Pulmonary artery endothelial cell (primary cell): ENCODE measurements at places on chromosomes 1 and 21. TPM values are rescaled to one million over a fixed set of nuclear protein-coding genes. Genes with fewer than 3 reads are reported as not detected.

DNA sequence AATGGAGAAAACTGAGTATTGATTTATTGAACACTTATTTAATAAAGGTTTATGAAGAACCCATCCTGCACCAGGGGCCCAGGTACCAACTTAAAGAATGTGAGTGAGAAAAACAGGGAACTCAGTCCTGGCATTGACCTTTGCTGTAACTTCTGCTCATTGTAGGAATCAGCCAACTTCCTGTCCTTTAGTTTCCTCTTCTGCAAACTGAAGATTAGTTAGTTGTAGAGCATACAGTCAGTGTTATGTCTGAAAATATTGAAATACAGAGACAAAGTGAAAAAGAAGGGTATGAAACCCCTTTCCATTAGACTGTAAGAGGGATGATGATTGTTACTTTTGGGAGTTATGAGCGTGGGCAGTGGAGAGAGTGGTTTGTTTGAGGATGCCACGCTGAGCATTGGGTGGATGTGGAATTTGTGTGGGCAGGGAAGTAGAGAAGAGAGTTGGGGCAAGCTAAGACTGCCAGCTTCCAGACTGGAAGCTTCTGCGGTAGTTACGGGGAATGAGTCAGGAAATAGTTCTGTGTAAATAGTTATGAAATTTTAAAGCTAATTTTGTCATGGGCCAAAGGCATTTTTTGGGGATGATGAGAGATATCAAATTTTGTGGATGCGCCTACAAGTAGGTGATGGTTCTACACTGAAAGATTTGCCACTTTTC is 89.2 kb downstream of the GPR88 start:
- no peak for DNase-seq

LCE1E gene
- not detected in 2 replicates for total RNA-seq

DNA sequence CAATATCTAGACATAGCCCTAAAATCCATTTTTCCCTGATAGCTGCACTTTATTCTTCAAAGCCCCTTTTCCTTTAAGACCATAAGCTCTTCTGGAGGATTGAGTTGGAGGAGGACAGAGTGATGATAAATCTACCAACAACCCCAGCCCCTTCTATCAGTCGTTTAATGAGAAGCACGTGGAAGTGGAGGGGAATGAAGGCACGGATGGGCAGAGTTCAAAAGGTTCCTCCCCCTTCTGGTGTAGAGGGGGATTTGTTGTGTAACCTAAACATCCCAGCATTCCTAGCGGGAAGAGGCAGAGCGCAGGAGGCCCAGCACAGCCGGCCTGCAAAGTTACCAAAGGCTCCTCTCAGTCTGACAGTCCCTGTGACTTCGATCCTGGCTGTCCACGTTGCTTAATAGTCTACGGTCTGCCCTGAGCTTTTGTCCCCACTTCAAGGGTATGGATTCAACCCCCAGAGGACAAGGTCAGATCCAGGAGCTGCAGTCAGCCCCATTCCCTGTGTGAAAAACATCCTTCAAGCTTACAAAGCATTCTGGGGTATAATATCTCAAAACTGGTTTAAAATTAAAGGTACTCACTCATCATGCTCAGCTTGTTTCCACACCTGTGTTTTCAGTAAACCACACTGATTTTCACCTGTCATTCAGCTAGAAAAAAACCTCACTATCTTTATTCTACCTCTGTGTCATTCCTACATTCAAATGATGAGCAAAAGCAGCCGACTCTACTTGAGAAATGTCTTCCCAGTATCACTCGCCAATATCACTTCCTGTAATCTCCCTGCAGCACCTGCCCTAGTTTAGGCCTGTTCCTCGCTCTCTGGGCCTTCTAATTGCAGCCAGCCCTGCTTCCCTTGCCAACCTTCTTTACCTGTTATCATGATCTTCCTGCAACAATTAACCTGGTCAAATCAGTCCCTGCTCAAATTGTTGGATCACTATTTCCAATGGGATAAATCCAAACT is 117.9 kb downstream of the PLPP3 start:
- DNase-seq, result no peak

- DNase-seq, result no peak
These were observed 35.8 kb upstream of the ETV3 start for GRCh38 chr1:157173900-157174410.

GRCh38 chr1:26951821-26952497 is 8.3 kb downstream of the KDF1 start:
- DNase-seq, result no peak

DNA sequence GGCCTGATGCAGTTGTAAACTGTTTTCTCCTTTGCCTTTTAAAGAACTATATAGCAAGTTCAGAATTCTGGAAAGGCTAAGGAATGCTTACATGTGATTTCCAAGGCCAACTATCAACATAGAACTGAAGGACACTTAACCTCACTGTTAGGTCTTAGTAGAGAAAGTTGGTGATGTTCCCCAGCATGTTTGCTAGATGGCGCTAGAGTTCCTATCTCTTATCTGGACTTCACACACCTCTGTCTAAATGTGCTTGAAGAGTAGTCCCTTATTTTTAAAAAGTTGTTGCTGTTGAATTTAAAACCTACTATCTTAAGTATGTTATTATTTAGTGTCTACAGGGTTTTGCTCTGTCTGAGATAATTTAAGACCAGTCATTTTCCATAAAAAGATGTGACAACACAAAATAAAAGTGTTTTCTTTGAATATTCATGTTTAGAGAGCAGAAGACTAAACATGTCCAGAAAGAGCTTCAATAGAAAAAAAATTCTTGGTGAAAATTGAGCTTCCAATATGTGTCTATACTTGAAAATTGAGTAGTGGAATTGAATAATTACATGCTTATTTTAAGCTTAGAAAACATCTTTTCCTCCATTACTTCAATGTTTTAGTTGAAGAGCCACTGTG is 237.3 kb downstream of the S1PR1 start:
- no peak for DNase-seq

SLC44A3 gene
- total RNA-seq, result 0.20 and 1.2 TPM in 2 replicates

GRCh38 chr1:75708910-75709309 is 15.6 kb upstream of the ACADM start:
- no peak for DNase-seq

- DNase-seq, result no peak
These were observed 7.2 kb downstream of the THEMIS2 start for GRCh38 chr1:27879374-27880082.

DNA sequence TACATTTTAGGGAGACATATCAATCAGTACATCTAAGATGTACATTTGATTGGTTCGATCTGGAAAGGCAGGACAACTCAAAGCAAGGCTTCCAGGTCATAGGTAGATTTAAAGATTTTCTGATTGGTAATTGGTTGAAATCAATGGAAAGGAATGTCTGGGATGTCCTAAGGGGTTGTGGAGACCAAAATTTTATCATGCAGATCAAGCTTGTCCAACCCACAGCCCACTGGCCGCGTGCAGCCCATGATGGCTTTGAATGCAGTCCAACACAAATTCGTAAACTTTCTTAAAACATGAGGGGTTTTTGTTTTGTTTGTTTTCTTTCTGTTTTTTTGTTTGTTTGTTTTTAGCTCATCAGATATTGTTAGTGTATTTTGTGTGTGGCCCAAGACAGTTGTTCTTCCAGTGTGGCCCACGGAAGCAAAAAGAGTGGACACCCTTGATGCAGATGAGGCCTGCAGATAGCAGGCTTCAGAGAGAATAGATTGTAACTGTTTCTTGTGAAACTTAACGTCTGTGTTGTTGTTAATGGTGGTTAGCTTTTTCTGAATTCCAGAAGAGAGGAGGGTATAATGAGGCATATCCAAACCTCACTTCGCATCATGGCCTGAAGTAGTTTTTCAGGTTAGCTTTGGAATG is 3.1 kb downstream of the IFNAR1 start:
- DNase-seq, result no peak

DNA sequence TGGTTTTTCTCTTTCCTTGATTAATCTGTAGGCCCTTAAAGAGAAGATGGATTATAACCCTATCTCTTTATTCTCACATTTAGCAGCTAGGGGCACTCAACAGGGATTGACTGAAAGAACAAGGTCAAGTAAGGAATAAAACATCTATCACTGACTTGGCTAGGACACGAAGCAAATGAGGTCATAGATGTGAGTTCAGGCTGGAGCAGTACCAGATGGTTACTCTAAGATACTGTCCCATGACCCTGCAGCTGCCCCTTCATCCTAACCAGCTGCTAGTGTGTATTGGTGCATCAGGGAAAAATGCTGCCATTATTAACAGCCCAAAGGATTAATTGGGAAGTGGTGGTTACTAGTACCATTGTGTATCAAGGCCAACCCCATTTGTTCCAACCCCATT is 221.9 kb downstream of the CTH start:
- DNase-seq, result no peak

- no peak for DNase-seq
These were observed 37.4 kb downstream of the RASSF5 start for GRCh38 chr1:206544562-206545257.

- DNase-seq, result no peak
These were observed 1.2 kb downstream of the ITPKB start for GRCh38 chr1:226737819-226738420.

MROH9 gene
- total RNA-seq, result not detected in 2 replicates

AADACL3 gene
- not detected in 2 replicates for total RNA-seq

ATP1A4 gene
- not detected in 2 replicates for total RNA-seq

- no peak for DNase-seq
These were observed 86.0 kb downstream of the SIM2 start for GRCh38 chr21:36784947-36785346.

DNA sequence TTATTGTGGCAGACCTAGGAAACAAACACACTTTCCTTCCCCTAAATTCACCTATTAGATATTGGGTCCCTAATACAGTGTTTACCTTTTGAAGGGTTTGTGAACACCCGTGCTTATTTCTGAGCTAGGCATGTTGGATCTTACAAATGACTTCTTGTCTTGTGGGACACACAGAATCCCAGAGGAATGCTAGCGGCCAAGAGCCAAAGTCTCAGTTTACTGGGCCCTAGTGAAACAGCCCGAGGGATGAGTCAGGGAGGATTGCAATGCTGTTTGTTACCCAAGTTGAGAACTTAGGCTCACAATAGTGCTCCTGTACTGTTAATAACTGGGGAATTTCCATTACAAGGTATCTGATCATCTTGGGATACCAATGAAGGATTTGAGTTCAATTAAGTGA is 100.1 kb upstream of the AKT3 start:
- DNase-seq, result no peak

HHAT gene
- 1.6 TPM in 2 replicates for total RNA-seq

CDKN2C gene
- 15.7 and 21.8 TPM in 2 replicates for total RNA-seq

PLA2G2D gene
- total RNA-seq, result not detected in 2 replicates

OR2G6 gene
- not detected in 2 replicates for total RNA-seq

CLCC1 gene
- 27.4 and 31.1 TPM in 2 replicates for total RNA-seq

PADI3 gene
- 0.04 TPM in 1 of 2 replicates, not detected in the other for total RNA-seq

ZNF697 gene
- total RNA-seq, result 19.5 and 24.6 TPM in 2 replicates

- DNase-seq, result no peak
These were observed 15.1 kb downstream of the SH2D2A start for GRCh38 chr1:156801409-156802121.

- no peak for DNase-seq
These were observed 203.3 kb downstream of the LMX1A start for GRCh38 chr1:165153182-165153581.

DNA sequence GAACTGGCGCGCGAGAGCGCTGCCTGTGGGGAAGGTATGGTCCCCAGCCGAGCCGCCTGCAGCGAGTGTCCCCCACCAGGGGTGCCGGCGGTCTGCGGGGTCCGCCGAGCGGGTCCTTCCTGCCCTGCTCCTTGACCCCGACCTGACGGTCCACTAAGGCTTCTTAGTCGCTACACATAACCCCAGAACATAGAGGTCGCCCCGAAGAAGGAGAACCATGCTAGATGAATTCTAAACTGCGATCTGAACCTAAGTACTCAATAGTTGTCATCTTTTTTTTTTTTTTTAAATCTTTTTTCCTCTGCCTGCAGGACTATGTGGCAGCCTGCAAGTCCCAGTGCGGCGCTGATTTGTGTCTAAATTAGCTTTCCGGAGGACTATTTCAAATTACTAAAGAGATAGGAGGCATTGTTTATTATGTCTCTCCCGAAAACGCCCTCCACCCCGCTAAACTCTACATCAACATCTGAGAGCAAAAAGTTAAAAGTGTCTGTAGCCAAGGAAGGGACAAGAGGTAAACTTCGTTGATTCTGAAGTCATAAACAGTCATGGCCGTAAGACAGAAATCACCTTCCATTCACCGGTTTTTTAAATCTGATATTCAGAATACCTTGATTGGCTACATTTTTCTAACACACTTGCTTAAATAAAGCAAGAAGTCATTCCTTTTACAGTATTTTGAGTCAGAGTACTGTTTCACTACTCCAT is 476 bp downstream of the AXDND1 start:
- no peak for DNase-seq

- no peak for DNase-seq
These were observed 19.8 kb upstream of the BOLA1 start for GRCh38 chr1:149879556-149879955.

GRCh38 chr21:29465546-29465945 is 166.8 kb downstream of the BACH1 start:
- no peak for DNase-seq

DNA sequence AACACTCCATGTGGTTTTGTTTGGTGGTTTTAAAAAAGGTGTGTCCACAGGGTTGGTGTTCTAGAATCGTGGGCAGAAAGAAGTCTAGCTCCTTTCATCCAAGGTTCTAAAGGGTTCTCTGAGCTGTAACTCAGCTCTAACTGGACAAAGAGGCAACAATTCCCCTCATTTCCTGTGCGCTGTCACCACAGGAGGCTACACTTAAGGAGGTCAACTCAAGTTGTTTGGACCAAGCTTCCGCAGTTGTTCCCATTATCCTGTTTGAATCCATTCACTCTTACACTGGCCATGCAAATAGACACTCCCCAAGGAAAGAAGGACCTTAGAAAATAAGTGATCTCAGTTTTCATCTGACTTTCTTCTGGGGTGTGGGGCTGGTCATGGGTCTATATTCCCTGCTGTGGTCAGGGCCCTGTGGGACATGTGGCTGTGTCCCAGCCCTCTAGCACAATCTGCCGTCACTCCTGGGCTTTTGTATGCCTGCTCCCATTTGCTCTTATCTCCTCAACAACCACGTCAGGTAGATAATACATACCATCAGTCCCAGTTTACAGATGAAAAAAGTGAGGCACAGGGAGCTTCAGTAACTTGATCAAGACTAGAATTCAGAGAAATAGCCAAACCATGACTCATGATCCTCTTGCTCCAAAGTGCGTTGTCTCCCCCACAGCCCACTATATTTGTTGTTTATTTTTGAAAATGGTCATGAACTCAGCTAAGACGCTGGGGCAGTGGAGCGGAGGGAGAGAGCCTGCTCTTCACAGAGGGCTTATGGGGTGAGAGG is 103.6 kb downstream of the RHOU start:
- DNase-seq, result no peak

DNA sequence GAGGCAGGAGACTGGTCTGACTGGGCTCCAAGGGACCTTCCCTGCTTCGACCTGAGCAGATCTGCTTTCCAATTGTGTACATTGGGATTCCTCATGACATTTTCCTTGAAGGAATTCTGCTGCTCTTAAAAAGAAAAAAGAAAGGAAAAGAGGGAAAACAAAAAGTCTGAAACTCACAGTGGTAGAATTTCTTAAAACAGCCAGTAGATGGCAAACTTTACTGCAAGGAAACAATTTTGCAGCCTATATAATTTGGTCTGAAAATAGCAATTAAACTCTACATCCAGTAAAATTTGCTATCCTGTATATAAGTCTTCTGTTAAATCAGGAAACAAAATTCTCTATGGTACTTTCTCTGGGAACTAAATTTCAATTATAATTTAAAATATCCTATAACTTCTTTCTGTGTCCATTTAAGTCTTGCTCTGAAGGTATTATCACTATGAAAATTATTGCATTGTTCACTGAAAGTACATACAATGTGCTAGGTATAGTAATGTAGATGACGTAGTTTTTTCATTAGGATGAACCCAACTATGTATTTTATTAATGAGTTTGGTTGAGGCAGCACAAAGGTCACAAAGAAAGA is 59.8 kb downstream of the CRB1 start:
- no peak for DNase-seq
